ENCODE measurements at places on chromosomes 7 and 10.

GRCh38 chr10:46215426-46215825 lies 71.4 kb upstream of the ANTXRL start:
- DNase-seq, result no peak

GRCh38 chr7:143384148-143384547 lies 3.0 kb downstream of the ZYX start:
- no peak for DNase-seq

DNA sequence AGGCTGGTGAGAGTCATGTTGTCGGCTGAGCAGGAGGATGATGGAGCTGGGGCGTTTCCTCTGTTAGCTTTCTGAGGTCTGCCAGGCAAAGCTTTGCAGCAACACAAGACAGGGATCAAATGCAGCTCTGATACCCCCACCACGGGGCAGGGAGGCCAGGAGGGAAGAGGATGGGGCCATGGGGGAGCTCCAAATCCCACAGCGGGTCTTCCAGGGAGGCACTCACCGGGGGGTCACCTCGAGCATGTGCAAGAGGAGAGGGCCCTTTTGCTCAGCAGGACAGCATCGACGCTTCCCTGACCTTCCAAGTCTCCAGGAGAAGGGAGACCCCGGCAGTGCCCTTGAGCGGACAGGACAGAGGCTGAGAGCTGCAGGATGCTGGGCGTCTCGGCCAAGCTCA lies 127.5 kb downstream of the WDR37 start:
- no peak for DNase-seq

GRCh38 chr7:155843426-155844018 lies 31.3 kb upstream of the SHH start:
- no peak for DNase-seq

- DNase-seq, result no peak
Observed at GRCh38 chr7:27992755-27993493, 187.7 kb downstream of the JAZF1 start.

DNA sequence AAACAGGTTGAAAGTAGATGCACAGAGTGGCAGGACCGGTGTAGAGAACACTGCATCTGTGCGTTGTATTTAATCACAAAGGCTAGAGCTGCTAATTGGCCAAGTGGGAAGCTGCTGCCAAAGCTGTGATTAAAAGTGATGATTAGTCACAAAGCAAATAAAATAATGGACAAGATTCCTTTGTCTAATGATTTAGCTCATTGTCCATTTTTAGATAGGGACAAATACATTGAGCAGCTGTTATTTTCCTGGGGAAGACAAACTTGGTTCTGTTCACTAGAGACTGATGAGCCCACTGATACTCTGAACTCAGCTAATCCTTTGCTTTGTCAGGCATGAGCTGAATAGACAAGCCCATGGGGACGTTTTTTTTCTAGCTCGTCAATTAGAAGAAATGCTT lies 19.7 kb downstream of the UBE3C start:
- no peak for DNase-seq

GRCh38 chr10:120667276-120667675 lies 183.9 kb upstream of the WDR11 start:
- no peak for DNase-seq

- DNase-seq, result no peak
Observed at GRCh38 chr7:70808876-70809275, 323.1 kb upstream of the GALNT17 start.

DNA sequence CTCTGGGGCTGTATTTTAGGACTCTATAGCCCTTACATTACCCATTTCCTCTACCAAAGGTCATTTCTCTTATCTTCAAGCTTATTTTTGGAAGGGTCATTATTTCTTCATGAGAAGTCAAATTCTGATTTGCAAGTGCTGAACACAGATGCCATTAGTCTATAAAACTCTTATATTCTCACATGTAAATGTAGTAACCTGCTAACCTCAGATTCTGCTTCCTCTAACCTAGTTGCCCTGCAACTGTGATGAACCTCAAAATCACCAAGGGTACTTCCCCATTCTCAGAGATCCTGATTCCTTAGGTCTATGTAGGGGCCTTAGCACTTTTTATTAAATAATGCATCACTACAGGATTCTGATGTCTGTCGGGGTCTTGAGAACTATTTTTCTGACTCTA lies 6.3 kb downstream of the FAS start:
- DNase-seq, result peak; percentile 68

- no peak for DNase-seq
Observed at GRCh38 chr7:45177801-45178200, 20.2 kb downstream of the RAMP3 start.

- no peak for DNase-seq
Observed at GRCh38 chr7:90594751-90595317, 1.3 kb upstream of the CDK14 start.

DNA sequence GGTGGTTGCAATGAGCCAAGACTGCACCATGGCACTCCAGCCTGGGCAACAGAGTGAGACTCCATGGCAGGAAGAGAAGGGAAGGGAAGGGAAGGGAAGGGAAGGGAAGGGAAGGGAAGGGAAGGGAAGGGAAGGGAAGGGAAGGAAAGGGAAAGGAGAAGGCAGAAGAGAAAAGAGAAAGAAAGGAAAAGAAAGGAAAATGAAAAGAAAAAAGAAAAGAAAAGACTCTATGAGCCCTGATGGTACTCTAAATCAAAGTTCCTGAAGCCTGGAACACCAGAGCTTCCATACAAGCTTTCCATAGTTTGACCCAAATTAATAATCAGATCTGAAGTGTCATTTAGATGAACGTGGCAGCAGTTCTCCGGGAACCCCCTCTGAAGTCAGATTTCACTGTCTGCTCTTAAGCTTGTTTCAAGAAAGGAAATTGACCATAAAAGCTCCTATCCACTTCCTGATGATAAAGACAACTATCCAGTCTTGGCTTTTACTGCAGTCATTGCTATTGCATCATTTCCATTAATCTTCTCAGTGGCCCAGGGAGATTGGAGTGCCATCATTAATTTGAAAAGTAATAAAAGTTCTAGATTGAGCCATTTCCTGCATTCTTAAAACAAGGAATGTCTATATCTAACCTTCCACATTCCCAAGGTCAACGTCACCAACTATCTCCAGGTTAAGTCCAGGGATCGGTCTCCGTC lies 44.2 kb upstream of the FRMD4A start:
- no peak for DNase-seq

- no peak for DNase-seq
Observed at GRCh38 chr10:70167246-70167645, 3.1 kb downstream of the SAR1A start.

GRCh38 chr7:117061751-117062150 lies 108.5 kb downstream of the ST7 start:
- DNase-seq, result no peak

GRCh38 chr10:95319239-95319638 lies 28.4 kb upstream of the PDLIM1 start:
- DNase-seq, result no peak

DNA sequence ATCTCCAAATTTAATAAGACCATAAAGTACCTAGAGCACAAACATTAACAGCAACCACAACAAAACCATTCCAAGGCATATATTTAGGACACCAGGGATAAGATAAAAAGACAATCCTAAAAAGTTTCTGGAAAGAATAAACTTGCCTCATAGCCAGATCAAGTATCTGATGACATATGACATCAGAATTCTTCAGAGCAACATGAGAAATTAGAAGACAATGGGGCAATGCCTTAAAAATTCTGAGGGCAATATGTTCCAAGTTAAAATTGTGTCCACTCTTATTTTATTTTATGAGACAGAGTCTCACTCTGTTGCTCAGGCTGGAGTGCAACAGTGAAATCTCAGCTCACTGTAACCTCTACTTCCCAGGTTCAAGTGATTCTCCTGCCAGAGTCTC lies 2.8 kb downstream of the EFCAB10 start:
- DNase-seq, result no peak

GRCh38 chr10:63210611-63211196 lies 77.6 kb downstream of the NRBF2 start:
- peak; percentile 24 for DNase-seq

DNA sequence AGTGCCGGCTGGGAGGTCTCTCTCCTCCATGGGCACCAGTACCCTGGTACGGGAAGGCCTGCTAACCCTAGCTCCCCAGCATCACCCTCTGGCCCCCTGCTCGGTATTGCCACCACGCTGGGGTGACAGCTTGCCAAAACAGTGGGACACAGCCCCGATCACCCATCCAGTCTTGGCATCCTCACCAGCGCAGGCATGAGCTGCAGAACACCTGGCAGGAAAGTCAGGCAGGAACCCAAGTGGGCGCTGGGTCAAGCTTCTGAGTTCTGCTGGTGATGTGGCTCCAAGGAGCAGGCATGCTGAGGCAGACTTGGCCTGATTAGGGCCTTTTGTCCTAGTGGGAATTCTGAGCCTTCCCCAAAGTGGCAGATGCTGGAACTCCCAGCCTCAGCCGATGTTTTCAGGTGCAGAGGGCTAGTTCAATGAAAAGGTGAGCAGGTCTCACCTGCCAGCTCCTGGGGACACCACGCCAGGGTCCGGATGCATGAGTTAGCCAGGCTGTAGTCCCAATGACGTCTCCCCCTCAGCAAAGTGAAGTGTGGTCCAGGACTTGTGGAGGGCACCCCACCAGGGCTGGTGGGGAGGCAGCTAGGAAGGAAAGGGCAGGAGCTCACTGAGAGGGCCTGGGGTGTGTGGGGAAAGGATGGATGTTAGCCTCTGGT lies 8.5 kb upstream of the ZNF22 start:
- DNase-seq, result no peak

DNA sequence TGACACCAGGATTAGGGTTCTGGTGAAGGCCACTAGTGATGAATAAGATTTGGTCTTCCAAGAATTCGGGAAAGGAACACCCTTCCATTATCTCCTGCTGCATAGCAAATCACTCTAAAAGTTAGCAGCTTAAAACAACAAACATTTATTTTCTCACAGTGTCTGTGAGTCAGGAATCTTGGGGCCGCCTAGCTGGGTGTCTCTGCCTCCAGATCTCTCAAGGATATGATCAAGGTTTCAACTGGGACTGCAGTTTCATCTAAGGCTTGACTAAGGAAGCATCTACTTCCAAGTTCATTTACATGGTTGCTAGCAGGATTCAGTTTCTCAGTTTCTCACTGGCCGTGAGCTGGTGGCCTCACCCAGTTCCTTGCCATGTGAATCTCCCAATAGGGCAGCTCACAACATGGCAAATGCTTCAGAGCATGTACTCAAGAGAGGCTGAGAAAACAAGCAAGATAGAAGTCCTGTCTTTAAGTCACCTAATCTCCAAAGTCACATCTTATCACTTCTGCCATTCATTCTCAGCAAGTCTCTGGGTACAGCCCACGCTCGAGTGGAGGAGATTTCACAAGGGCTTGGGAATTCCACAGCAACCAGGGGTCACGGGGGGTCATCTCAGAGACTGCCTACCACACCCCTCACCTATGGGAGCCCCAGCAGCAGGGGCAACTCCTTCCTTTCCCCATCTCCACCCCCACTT lies 26.8 kb downstream of the TLX1 start:
- peak; percentile 2 for DNase-seq

DNA sequence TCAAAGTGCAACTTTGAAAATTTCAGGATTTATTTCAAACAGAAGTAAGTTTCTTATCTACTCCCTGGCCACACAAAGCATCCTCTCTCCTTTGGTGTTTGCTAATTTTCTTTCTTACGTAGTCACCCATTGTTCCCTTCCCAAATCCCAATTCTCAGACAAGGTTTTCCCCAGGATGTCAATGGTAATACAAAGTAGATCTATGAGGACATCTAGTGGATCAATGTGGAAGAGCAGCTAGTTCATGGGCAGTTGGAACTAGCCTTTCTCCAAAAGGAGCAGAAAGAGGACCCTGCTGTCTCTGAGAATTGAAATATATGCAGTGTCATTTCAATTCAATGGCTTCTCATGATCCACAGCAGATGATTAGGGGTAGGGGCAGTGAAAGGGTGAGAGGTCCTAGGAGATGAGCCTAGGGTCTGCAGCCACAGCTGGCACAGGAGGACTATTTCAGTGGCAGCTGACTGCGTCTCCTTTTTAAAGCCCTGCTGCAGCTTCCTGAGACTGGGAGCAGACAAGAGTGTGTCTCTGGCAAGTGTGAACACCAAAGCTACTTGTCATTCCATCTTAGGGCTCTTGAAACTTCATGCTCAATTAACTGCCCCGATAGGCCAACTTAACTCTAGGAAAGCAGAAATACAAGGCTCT lies 632.6 kb downstream of the KCNMA1 start:
- DNase-seq, result peak; percentile 65
